Iris pigment epithelial cell (primary cell): ENCODE measurements at places on chromosomes 2 and 18.

DNA sequence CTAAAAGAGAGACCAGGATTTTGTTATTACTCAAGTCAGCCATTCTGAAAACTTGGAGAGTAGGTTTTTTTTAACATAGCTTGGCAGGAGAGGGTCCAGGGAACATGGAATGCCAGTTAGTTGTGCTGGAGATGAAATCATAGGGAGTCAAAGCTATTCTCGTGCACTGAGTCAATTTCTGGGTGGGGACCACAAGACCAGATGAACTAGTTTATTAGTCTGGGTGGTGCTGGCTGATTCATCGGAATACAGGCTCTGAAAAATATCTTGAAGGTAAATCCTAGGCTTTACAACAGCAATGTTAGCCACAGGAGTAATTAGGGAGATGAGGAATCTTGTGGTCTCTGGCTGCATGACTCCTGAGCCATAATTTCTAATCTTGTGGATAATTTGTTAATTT is 921.4 kb downstream of the TRIB2 start:
- peak; percentile 15 for DNase-seq

GRCh38 chr2:177073611-177074010 is 139.0 kb upstream of the HNRNPA3 start:
- DNase-seq, result no peak

DNA sequence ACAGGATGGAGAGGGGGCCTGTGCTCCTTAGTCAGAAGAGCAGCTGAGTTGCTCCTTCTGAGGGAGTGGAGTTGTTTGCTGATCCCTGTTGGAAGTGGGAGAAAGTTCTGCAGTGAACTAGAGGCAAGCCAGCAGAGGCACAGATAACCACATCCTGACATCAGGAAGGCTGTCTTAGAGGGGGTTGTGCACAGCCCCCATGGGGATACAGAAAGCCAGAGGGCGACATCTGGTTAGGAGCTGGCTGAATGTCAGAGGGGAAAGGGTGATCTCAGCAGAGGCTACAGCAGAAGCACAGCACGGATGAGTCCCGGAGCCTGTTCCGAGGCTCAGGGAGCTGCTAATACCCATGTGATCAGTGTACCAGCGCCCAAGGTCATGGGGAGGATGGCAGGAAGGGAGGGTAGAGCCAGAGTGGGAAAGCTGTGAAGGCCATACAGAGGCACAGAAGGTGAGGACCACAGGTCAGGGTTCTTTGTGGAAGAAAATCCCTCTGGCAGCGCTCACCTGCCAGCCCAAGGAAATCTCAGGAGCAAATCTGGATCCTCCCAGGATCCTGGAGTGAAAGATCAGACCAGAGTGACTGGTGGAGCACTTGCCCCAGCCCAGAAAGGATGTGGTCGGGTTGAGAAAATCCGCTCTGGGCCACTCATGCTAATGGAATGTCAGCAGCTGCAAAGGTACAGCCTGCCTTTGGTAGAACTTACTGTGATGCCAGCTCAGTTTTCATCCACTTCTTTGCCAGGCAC is 111.8 kb downstream of the STPG4 start:
- DNase-seq, result peak; percentile 94

- peak; percentile 76 for DNase-seq
Observed at GRCh38 chr2:201414099-201415023, 36.9 kb downstream of the TRAK2 start.

- no peak for DNase-seq
Observed at GRCh38 chr2:97998431-97999005, 2.8 kb upstream of the TMEM131 start.

GRCh38 chr2:66477135-66477842 is 42.4 kb downstream of the MEIS1 start:
- DNase-seq, result no peak

DNA sequence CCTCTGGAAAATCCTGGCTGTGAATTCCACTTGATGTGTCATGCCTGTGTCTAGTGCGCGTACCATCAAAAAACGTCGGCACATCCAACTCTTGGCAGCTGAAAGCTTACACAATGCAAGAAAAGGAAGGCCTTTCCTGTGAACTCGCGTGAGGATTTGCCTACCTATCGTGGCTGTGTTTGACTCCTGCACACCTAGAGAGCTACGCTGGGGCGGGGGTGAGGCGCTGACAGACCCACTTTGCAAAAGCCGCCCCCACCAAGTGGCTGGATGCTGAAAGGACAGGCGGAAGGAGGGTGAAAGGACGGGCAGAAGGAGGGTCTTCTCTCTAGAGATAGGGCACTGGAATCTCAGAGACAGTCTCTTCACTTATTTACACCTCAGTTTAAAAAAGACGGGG is 270.1 kb downstream of the EIPR1 start:
- DNase-seq, result no peak

DNA sequence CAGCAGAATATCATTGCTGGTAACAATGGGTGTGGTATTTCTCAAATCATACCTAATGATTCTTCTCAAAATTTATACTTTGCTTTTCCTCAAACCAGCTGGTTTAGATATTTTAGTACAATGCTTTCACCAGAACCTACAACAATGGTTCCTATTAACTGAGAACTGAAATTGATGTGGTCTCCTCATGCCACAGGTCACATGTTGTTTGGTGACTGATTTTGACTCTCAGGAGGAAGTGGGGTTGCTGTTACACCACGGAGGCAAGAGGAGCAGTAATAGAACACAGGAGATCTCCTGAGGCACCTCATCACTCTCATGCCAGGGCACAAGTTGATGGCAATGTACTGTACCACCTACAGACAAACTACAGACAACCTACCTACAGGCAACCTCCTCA is 3.0 kb upstream of the CEP68 start:
- DNase-seq, result no peak

DNA sequence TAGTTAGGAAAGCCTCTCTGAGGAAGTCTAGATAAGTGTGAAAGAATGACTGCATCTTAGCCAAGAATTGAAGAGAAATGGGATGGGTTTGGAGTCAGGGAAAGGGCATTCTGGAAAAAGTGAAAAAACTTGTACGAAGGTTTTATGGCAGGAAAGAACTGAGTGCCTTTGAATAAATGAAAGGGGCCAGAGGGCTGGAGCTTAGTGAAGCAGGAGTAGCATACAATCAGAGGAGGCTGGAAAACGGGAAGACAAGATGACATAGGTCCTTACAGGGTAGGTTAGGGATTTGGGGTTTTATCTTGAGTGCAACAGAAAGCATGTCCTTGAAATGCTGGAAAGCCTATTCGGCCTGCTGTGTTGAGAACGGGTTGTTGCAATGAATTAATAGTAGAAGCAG is 152.6 kb upstream of the RND3 start:
- DNase-seq, result peak; percentile 35

GRCh38 chr2:196989496-196989895 is 63.0 kb upstream of the PGAP1 start:
- no peak for DNase-seq

DNA sequence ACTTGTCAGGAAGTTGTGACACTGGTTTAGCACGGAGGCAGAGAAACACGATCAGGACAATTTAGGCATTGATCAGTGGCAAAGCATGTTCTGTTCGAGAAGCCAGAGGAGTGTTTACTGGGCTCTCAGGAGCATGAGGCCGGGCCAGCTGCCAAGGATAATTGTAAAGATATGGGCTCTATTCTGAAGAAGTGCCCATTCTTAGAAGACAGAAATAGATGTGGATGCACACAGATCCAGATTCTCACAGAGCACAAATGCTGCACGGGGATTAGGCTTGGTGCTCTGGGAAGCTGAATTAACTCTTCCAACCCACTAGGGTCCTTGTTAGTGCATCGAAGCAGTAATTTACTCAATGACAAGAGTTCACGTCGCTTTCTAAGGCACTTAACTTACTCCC is 16.2 kb downstream of the AFF3 start:
- no peak for DNase-seq

- DNase-seq, result peak; percentile 38
Observed at GRCh38 chr18:46718501-46719341, 38.1 kb downstream of the ST8SIA5 start.

DNA sequence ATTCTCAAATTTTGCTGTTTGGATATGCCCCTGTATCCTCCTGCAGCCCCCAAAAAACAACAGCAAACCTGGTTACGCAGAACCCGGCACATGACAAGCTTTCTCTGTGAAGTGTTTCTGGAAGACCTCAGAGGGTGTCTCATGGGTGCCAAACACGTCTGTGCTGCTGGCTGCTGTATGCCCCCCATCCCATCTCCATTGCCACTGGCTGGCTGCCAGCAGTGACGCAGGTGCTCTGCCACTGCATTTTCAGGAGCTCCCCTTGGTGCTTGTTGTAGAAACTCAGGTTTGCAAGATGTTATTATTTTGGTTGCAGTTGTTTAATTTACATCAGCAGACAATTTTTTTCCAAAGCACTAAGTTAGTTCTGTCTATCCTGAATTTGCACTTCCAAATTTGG is 166.4 kb upstream of the FANCL start:
- DNase-seq, result no peak

DNA sequence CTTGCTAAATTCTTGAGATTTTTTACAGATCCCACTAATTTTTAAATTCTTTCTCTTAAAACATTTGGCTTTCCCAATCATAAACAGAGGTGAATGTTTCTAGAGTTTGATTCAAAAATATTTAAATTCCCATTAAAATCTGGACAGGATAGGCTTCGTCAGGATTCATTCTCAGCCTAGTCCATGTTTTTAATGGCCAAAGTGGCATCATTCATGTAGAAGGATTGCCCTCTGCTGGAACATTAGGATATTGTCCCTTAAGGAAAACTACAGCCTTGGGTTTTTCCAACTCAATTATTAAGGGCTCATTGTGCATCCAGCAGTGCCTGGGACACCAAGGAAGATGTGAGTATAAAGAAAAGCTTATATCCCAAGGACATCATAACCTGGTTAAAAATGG is 71.7 kb downstream of the TPGS2 start:
- peak; percentile 59 for DNase-seq

DNA sequence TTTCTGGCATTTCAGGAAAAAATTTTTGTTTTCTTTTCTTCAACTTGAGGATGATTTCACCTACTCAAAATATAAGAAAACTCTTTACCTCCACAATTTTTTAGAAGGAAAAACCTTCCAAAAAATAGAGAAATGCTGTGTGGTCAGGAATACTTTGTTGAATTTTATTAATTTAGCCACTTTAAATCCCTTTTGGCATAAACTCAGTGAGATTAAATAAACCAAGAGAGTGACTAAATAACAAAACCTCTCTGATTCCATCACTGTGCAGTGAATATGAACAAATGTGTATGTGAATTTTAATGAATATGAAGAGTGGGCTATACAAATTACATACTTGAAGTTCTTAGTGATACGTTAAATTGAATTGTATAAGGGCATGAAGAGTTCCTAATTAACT is 25.8 kb upstream of the CYTIP start:
- DNase-seq, result no peak

- DNase-seq, result no peak
Observed at GRCh38 chr2:81250270-81250669, 945.7 kb upstream of the LRRTM1 start.

DNA sequence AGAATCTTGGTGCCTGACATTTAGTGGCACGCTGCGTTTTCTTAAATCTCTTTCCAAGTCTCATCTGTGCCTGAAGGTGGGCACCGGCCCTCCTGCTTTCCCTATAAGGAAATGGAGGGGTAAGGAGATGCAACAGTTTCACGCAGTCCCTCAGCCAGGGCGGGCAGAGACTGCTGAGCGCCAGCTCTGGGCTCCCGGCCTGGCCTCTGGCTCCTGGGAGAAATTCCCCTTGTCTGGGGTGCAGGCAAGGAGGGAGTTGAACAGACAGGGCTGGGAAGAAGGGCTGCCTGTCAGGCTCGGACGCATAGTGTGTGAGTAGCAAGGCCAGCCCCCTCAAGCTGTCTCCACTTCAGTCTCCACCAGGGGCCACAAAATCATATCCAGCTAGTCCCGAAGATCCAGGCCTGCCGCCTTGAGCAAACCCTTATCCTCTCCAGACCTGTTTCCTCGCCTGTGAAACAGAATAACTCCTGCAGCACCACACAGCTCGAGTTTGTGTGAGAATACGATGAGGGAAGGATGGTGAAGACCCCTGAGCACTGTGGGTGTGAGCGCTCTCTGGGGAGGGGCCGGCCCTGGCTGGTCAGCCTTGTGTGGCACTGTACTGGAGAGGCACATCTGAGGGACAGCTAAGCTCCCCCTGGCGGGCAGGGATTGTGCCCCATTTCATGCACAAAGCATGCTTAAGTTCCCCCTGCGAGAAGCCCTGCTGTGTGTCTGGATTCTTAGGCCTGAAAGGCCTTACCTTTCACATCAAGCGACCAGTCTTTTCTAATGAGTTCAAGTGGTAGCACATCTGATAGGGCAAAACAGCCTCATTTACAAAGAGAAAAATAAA is 33.8 kb downstream of the SDC1 start:
- no peak for DNase-seq

GRCh38 chr2:10575609-10576280 is 114.0 kb downstream of the NOL10 start:
- DNase-seq, result peak; percentile 89

DNA sequence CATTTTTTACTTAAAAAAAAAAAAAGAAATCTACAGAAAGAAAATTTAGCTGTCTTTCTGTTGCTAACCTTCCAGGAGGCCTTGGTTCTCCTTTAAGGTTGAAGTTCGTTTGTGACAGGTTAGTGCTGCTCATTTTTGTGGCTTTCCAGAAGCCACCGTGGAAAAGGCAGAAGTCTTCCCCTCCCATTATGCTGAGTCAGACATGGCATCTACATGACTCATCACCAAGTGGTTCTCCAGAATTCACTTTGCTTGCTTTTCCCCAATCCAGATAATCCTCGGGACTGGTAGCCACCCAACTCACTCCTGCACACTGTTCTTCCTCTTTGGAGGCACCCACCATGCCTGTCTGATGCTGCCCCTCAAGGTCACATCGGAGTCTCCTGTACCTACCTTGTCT is 228.7 kb downstream of the PIK3C3 start:
- peak; percentile 78 for DNase-seq

DNA sequence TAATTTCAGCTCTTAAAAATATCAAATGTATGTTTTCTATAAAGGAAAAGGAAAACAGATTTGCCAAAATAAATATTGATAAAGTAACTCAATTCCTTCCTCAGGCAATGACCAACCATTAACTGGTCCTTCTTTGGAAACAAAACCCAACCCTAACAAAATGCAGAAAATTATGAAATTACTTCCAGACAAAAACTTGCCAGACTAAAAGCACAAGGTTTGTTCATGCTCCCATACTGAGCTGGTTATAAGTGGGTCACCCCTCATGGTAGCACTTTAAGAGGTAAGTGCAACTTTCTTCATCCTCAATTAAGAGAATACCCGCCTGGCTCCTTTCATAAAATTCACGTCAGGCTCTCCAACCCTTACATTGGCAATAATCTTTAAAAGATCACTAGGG is 31.1 kb upstream of the TTC32 start:
- DNase-seq, result no peak
